Eye (tissue), 1 donor: ENCODE measurements at places on chromosomes 6 and 20.

- no peak for DNase-seq
Measured at GRCh38 chr6:128836761-128837160, 46.2 kb upstream of the LAMA2 start.

DNA sequence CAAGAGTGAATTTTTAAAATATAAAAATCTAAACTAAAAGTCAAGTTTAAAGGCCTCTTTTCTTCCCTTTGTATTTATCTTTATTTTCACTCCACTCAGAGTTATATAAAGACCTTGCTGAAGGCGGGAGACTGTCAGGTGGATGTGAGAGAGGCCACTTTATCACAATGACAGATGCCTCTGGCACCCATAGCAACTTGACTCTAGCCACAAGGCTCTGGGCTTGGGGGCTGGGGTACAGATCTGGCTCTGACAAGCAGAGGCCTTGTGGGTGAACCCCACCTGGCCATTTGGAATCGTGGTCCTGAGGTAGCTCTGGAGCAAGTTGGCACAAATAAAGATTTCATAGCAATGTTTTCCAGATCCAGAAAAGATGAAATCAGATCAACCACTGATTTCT, 417.2 kb downstream of the RFPL4B start:
- DNase-seq: no peak

GRCh38 chr6:151229401-151230276, 10.1 kb upstream of the AKAP12 start:
- DNase-seq: no peak

GRCh38 chr20:20547221-20547875, 165.1 kb downstream of the RALGAPA2 start:
- no peak for DNase-seq

- peak; percentile 59 for DNase-seq
Measured at GRCh38 chr20:20664795-20665589, 47.5 kb downstream of the RALGAPA2 start.

DNA sequence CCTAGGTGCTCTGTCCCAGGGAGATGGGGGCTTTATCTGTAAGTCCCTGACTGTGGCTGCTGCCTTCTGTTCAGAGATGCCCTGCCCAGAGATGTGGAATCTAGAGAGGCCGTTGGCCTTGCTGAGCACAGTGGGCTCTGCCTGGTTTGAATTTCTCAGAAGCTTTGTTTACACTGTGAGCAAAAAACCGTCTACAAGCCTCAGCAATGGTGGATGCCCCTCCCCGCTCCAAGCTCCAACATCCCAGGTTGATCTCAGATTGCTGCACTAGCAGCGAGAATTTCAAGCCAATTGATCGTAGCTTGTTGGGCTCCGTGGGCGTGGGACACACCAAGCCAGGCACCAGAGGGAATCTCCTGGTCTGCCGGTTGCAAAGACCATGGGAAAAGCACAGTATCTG, 16.3 kb upstream of the RPP40 start:
- DNase-seq: no peak

- DNase-seq: no peak
Measured at GRCh38 chr6:75396005-75396800, 97.4 kb downstream of the FILIP1 start.

- DNase-seq: no peak
Measured at GRCh38 chr6:101650402-101651100, 257.0 kb downstream of the GRIK2 start.

GRCh38 chr6:40251637-40252300, 317.5 kb upstream of the MOCS1 start:
- no peak for DNase-seq

GRCh38 chr20:25024171-25024570, 31.6 kb upstream of the APMAP start:
- no peak for DNase-seq

DNA sequence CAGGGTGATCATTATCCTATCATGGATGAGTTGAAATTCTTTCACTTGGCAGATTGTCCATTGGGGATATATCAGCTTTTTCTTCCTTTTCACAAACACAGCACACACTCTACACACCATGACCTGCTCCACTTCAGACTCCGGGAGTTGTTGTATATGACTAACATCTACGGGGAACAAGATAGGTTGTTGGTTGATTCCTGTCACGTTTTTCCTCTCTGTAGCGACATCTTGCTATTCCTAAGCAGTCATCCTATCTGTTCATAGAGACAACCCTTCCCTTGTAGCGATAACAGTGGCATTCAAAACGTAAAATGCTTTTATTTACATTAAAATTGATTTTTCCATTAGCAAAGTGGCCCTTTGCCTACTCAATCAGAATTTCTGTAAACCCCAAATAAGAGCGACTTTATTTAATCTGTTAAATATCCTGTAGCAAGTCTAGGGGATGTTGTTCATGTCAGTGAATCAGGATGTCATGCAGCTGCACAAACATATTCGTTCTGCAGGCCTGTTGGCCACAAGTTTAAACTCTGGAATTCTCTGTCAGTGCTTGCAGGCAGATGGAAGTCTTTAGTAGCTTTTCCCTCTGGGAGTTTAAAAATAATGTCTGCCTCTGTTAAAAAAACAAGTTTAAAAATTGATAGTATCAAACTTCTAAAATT, 23.1 kb downstream of the PHACTR2 start:
- peak; percentile 56 for DNase-seq

GRCh38 chr20:45792317-45793118, 764 bp downstream of the DNTTIP1 start:
- no peak for DNase-seq

- DNase-seq: no peak
Measured at GRCh38 chr6:11956781-11957180, 55.3 kb upstream of the HIVEP1 start.

GRCh38 chr6:37368961-37369320, 15.2 kb downstream of the RNF8 start:
- no peak for DNase-seq

GRCh38 chr20:57619051-57619831, 985 bp downstream of the ZBP1 start:
- DNase-seq: no peak

GRCh38 chr20:39070484-39071231, 108.5 kb downstream of the DHX35 start:
- DNase-seq: no peak

GRCh38 chr20:19083136-19083621, 129.3 kb upstream of the SLC24A3 start:
- no peak for DNase-seq
